NCI-H187 treated with DMSO at 0.1 percent for 48 hours (cell line): ENCODE measurements at places on chromosomes 13 and 19.
A peak's percentile ranks its signal among the peaks of the same experiment; 100 is the strongest.

GRCh38 chr13:27012482-27013197 lies 159.0 kb downstream of the USP12 start:
- DNase-seq: no peak

- DNase-seq: no peak
Observed at GRCh38 chr13:38687246-38688229, 661 bp downstream of the FREM2 start.

- DNase-seq: no peak
Observed at GRCh38 chr19:19458110-19458816, 52.8 kb downstream of the GATAD2A start.

DNA sequence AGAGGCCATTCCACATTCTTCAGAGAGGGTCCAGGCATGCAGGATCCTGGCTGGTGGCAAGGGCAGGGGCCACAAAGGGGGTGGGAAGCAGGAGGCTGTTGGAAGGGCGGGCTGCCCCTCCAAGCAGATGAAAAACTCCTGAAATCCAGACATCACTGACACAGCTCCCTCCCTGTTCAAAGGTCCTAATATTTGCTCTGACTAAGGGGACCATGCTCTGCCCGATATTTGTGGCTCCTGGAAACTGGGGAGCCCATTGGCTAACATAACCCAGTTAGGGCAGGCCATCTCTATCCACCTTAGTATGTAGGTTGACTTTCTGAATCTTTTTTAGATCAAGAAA lies 3.3 kb upstream of the CDX2 start:
- no peak for DNase-seq

DNA sequence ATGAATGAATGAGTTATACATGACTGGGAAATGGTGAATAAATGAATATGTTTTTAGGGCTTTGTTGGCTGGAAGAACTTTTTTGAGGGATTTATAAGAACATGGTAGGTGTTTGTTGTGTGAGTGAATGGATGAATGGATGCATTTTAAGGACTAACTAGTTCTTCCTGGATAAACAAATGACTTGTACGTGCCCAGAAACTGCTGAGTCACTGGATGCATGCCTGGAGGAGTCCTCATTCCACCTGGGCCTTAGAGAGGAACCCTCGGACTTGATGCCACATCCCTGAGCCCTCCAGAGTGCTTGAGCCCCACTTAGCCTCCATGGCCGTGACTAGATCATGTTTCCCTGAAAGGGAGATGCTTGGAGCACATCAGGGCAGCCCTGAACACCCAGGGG lies 153.4 kb downstream of the DPF1 start:
- DNase-seq: peak; percentile 42

DNA sequence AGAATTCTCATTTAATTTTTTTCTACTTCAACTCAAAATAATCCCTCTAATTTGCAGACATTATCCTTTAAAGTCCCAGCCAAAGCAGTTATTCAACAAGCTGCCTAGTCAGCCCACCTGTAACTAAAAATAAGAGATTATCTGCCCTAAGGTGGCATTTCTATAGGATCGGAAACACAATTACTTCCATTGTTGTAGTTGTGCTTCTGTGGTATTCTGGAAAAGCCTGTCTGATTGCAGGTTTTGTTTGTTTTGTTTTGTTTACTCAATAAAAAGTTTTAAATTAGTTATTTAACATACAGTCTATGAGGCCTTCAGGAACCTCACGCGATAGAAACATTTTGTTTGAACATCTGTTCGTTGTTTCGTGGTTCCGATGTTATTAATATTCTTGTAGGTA lies 101.0 kb downstream of the ZIC5 start:
- DNase-seq: no peak

GRCh38 chr19:787536-787935 lies 9.7 kb upstream of the PTBP1 start:
- DNase-seq: no peak

DNA sequence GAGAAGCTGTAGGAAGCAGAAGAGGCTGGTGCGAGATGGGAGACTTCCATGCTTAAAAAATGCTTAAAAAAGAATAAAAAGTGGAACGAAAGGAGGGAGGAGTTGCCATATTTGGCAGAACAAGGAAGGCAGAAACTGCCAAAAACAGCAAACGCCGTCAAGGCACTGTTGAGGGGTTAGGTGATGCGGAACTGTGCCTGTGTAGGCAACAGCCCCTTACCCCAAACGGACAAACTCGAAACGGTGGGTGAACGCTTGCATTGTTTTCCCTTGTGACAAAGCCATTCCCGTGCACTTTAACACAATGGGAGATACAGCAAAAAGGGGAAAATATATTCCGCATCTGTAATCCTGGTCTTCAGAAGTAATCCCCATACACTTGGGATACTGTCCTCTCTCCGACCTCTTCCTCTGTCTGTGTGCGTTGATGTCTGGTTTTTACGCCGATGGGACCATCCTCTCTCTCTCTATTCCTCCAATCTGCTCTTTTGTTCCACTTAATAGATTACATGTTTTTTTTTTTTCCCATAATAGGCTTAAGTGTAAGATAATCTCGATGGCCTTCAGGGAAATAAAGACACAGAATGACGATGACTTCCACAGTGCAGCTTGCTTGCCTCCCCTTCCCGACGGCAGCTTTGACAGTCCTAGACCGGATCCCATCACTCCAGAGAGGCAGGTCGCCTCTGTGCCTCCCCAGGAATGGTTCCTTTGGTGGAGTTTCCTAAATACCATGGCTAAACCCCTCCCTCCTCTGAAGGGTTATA lies 132.7 kb upstream of the RNF113B start:
- DNase-seq: no peak

DNA sequence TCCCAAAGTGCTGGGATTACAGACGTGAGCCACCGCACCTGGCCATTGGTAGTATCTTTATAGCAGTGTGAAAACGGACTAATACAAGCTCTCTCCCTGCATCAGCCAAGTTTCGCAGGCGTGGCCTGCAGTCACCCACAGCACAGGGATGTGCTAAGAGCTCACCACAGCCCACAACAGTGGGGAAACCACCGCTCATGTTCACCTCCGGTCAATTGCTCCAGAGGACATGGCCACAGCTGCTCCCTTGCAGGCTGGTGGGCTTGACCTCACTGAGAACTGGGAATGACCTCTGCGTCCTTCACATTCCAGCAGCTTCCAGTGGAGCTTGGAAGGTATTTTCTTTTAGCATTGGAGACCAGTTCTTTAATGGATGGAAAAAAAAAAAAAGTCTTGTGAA lies 156.4 kb downstream of the KCTD15 start:
- no peak for DNase-seq

- no peak for DNase-seq
Observed at GRCh38 chr19:3061182-3062161, 823 bp downstream of the TLE5 start.

GRCh38 chr19:38900202-38900629 lies 447 bp downstream of the NFKBIB start:
- DNase-seq: no peak

- no peak for DNase-seq
Observed at GRCh38 chr19:55284405-55285058, 735 bp downstream of the BRSK1 start.

DNA sequence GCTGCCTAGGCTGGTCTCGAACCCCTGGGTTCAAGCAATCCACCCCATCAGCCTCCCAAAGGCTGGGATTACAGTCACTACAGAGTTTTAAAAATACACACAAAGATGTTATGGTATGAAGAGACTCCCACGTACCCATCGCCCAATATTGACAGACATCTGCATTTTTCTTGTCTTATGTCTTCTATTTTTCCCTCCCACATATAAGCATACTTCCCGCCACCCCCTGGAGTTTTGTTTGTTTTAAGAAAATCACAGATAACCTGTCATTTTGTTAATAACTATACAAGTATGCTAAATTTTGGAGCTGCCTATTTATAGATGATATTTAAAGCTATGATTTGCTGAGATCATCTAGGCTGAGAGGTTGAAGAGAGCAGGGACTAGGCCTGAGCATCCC lies 6.2 kb upstream of the SMG9 start:
- no peak for DNase-seq

DNA sequence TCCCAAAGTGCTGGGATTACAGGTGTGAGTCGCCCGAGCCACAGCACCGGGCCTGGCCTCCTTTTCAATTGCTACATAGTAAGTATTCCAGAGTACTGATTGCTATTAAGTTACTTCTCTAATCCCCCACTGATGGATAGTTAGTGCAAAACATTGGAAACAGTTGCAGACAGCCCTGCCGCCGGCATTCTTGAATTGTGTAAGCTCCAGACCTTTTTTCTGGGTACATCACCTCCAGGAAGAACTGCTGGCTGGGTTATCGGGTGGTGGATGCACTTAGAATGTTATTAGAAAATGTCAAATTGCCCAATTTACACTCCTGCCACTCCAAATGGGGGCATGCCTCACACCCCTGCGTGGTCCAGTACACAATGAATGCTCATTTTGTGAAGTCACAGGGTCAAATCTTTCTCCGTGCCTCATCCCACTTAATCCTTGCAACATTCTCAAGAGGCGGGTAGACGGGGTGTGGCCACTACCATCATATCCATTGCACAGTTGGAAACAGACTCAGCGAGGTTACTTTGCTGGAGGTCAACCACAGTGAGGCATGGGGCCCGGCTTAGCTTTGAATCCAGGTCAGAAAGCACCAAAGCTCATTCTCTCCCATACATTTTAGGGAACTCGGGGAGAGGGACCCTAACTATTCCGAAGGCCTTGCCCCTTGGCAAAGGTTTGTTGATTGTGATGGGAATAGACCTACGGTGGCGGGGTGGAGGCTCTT lies 1.0 kb upstream of the KDM4B start:
- no peak for DNase-seq

DNA sequence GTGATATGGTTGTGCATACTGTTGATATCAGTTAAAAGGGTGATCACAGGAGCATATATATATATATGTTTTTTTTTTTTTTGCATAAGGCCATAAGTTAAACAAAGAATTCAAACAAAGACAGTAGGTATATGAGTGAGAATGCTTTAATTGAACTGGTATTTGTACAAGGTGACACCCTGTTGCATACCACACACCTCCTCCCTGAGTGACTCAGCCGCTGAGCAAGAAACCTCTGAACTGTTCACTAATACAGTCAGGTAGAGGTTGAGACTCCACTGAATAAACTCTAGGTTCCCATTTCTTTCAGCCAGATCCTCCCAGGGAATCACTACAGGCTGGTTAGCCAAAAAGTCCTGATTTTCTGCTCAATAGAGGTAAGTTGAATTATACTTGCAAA lies at the start of gene SCEL:
Gene SCEL, plus strand, starts transcription at position 259 of the 400 bp plus-strand sequence. CDS start 20,170 bp downstream, outside the sequence.
- DNase-seq: no peak

GRCh38 chr19:30543243-30543945 lies 171.2 kb downstream of the ZNF536 start:
- no peak for DNase-seq

DNA sequence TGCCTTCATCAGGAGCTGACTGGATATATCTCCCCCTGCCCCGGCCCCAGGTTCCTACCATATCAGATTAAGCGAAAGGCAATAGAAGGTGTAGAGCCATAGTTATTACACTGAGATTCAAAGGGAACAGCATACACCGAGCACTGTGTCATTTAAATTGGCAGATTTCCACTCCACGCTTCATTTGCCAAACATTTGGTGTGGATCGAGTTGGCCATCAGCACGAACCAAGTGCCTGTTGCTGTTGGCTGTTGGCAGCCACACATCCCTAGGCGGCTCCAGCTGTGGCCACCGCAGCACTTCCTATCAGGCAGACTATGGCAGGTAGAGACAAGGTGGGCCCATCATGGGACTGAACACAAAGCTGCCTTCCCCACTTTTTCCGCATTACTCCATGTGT lies 115.8 kb downstream of the CCNA1 start:
- no peak for DNase-seq

DNA sequence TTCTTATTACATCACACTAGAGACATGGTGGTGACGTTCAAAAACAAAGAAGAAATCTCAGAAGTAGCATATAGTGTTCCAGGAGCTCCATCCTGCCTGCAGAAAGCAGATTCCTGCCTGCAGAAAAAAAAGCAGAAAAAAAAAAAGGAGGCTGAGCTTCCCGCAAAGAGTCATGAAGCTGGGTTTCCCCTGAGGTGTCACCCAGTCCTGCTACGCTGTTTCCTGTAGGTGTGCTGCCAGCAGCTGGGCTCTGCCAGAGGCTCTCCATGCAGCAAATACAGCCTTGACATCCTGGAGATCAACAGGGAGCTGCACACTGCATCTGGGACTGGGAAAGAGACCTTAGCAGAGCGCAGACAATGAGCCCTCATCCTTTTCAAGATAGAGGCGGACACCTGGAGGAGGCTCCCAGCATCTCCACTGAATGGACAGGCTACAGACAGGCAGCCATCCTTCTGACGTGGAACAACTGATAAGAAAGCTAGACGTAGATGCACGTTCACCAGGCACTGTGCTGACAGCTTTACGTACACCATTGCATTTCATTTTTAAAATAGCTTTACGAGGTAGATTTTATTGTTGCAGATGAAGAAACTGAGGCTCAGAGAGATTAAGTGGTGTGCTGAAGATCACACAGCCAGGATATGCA lies 350.9 kb downstream of the FOXO1 start:
- DNase-seq: no peak

DNA sequence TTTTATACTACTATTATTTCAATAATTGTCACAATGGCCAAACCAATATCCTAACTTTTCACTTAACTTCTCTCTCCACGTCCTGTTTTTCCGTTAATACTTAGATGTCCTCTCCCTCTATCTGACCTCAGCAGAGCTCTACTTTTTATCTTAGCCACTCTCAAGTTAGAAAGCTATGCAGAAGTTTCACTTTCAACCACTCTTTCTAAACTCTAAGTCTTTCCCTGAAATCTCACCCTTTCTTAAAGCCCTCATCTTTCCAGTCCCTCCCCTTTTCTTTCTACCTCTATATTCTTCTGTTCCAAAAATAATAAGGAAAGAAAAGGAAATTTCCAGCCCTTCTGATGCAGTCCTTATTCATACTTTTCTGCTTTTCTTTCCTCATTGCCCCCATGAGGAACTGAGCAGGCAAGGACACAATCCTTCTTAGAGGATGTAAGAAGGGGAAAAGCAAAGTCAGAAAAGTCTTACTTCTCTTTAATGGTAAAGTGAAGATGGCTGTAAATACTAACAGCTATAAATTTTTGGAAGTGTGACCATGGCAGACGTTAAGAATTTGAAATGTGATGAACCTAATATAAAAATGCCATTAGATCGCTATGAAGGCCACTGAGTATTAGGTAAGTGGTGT lies 23.0 kb downstream of the FAM216B start:
- DNase-seq: no peak

DNA sequence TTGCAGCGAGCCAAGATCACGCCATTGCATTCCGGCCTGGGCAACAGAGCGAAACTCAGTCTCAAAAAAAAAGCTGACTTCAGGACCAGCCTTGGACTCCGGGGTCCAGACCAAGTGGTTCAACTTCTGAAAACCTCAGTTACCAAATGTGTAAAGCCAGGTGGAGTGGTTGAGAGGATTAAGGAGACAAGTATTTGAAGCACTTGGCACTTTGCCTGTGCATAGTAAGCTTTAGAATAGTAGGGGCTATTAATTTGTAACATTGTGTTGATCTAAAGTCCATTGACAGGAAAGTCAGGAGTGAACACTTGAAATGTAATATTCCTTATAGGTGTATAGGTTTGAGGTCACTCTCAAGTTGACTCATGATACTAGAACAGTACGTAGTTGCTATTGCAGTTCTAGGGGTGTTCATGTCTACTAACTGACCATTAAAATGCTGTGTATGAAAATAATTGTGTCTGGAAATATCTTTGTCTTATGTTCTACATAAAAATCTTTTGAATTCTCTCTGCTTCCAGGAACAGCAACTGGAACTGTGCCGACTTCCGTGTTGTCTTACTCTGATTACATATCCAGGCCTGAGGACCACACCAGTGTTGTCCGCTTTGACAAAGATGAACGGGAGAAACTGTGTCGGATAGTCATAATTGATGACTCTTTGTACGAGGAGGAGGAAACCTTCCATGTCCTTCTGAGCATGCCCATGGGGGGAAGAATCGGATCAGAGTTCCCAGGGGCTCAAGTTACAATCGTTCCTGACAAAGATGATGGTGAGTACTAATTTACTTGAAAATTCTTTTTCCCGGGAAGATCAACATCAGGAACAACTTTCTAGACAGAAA lies 97.4 kb downstream of the FREM2 start:
- no peak for DNase-seq
